ENCODE measurements at places on chromosomes 6 and 20.
A peak's percentile ranks its signal among the peaks of the same experiment; 100 is the strongest.

DNA sequence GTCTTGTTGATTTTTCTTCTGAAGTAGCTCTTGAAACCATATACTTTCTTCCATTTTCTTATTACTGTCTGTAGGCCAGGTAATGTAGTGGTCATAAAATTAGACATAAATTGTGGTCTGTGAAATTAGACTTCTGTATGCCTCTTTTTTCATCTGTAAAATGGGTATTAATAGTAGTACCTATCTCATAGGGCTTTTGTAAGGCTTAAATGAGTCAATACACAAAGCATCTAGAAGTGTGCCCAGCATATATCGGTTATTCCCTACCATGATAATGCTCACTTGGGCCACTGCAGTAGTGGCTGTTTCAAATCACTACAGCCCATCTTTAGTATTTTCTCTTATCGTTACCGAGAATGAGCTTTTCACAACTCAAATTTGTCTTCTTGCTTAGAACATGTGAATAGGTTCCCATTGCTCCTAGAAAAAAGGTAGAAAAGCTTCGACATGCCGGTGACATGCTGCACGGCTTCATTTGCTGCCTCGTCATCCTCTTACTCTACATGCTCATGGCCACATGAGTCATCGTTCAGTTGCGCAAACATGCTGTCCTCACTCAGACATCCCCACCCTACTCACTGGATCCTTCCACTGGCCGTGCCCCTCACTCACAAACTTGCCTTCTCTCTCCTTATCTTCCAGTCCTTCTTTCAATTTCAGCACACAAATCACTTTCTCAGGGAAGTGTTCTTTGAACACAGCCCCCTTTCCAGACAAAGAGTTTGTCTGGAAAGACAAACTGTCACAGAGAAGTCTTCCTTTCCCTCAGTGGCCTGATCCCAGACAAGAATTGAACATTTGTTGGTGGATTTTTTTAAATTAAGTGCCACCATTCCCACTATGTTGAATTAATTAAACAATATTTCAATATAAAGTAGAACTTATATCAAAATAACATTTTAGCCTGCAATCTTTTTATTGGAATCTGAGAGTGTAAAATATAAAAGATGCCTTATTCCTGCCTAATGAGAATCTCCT lies 32.2 kb upstream of the ERVFRD-1 start:
- DNase-seq = peak; percentile 81

DNA sequence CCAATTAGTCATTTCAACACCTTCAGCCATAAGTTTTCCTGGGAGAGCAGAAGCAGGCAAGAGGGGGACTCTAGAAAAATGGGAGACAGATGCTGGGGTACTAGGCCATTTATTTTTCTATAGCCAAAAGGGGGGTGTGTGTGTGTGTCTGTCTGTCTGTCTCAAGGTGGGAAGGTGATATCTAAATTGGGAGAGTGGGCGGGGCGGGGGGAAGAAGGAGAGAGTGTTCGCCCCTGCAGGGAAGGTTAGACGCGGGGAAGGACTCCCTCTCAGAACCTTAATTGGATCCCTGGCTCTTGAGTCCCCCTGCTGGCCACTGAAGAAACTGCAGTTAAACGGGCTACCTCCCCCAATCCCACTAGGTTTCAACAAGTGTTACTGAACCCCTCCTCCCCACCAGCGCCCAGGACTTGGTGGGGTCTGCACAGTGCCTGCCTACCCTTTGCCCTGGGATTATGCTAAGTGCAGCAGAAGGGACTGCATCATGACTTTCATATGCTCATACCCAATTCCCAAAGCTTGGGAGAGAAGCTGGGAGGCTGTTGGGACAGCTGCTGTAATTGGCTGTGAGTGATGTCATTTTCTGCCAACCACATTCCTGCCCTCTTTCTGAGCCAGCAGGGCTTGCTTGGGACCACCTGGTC lies 45.8 kb downstream of the FOXP4 start:
- DNase-seq = peak; percentile 82

- DNase-seq = peak; percentile 64
These were observed 29.1 kb upstream of the PKIG start for GRCh38 chr20:44552950-44553908.

GRCh38 chr6:81752084-81752920 lies at the start of gene TENT5A:
Gene TENT5A (minus strand): TSS chr6:81752681. CDS start chr6:81752141, 540 bp downstream.
- DNase-seq = peak; percentile 96

- DNase-seq = peak; percentile 17
These were observed 192.5 kb downstream of the COL9A1 start for GRCh38 chr6:70110126-70111022.

GRCh38 chr20:44836601-44837120 lies 26.3 kb upstream of the RIMS4 start:
- DNase-seq = no peak

DNA sequence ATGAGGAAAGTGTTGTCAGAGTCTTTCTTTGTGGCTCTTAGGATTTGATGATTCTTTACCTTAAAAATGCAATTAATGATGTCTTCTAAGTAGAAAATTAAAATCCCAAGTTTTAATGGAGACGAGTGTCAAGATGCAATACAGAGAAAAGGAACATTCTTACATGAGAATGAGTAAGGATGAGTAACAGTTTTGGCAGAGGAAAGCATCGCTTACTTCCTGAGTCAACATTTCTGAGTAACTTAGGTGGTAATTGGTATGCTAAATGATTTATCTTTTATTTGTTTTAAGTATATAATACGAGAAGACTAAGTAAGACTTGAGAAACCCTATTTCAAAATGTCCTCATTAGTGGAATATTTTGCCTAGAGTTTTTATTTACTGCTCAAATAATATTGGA lies 101.3 kb downstream of the RTN4IP1 start:
- peak; percentile 84 for DNase-seq

GRCh38 chr6:125987026-125987617 lies 782 bp downstream of the TRMT11 start:
- DNase-seq = no peak

DNA sequence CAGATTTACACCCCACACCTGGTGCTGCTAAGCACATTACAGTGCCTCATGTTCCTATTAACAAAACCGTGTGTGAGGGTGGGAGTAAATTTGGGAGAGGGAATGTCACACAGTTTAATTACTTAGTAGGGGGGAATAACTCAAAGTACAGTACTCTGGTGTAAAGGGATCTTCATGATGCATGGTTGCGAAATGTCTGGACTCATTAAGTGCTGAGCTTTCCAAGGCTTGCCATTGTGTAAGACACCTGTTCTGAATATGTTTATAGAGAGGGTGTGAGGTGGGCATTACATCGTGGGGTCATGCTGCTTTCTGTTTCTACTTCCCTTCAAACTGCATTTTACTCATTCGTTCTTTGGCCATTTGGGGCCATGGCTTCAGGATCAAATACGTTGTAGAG lies 181.2 kb downstream of the ADGRG6 start:
- DNase-seq = no peak

DNA sequence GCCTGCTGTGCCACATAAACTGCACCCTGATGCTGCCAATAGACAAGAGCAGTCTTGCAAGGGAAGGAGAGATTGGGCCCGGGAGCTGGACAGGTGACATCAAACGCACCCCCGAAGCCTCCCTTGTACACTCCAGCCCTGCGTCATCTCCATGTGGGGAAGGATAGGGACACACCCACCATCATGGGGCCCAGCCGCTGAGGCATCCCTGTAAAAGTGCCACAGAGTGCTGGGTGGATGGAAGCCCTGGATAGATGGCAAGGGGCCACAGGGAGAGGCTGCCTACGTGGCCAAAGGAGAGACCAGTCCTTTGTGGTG lies 117.1 kb downstream of the SYNDIG1 start:
- DNase-seq = no peak

DNA sequence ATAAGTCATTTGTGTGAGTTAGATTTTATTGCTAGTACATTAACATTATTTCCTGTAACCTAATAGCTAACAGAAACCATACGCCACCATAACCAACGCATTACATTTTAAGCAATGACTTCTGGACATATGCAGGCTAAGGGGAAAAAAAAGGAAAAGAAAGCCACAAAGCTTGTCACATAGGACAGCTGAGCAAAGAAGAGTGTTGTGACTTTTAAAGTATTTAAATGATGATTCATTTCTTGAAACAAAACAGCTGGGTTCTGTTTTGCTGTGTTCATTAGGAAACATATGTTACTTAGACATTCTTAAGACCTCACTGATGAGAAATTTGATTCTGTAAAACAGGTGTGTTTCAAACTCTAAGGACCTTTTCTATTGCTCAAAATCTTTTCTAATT lies 171.4 kb downstream of the COL9A1 start:
- DNase-seq = no peak

DNA sequence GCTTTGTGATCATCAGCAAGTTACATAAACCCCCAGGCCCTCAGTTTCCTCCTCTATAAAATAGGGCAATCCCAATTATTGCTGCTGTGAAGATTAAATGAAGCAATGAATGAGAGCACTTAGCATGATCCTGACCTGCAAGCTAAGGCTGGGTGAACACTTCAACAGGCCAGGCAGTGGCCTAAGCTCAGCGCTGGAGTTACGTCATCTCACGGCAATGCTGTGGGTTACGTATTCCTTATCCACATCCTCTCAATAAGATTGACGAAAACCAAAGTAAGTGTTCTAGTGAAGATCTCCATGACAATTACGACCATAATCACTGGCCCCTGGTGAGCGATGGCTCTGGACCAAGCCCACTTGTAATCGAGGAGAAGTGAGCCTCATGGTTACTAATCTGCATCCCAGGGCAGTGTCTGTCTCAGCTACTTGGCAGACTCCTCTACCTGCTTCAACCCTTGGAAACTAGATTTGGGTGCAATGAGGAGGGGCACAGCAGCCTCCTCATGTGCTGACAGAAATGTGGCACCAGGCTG lies 274.1 kb upstream of the ARID1B start:
- no peak for DNase-seq

DNA sequence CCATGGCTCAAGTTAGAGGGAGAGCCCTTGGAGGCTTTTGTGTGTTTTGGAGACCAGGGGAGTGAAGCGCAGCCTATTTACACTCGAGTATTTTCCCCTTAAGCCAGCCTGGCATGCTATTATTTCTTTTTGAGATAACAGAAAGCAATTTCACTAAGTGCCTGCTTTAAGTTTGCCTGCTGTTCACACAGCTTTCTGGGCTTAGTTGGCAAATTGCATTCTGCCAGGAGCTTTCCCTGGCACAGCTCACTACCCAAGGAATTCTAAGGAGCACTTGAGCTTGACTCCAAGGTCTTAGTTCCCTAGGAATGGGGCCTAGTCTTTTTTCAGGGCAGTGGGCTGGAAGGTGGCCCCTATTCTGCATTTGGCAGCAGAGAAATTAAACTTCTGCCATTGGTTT lies 19.0 kb upstream of the ASXL1 start:
- DNase-seq = peak; percentile 31

GRCh38 chr20:62357187-62357667 lies 9.9 kb downstream of the LAMA5 start:
- DNase-seq = peak; percentile 91

- DNase-seq = no peak
These were observed 8.9 kb downstream of the DSP start for GRCh38 chr6:7550433-7550801.

- no peak for DNase-seq
These were observed 491 bp downstream of the GPSM3 start for GRCh38 chr6:32191696-32192607.

GRCh38 chr6:137095651-137096238 lies 51.0 kb upstream of the IL20RA start:
- DNase-seq = no peak

GRCh38 chr6:104537872-104538271 lies 321.8 kb downstream of the HACE1 start:
- no peak for DNase-seq

GRCh38 chr20:24488064-24488799 lies 18.8 kb downstream of the SYNDIG1 start:
- no peak for DNase-seq

DNA sequence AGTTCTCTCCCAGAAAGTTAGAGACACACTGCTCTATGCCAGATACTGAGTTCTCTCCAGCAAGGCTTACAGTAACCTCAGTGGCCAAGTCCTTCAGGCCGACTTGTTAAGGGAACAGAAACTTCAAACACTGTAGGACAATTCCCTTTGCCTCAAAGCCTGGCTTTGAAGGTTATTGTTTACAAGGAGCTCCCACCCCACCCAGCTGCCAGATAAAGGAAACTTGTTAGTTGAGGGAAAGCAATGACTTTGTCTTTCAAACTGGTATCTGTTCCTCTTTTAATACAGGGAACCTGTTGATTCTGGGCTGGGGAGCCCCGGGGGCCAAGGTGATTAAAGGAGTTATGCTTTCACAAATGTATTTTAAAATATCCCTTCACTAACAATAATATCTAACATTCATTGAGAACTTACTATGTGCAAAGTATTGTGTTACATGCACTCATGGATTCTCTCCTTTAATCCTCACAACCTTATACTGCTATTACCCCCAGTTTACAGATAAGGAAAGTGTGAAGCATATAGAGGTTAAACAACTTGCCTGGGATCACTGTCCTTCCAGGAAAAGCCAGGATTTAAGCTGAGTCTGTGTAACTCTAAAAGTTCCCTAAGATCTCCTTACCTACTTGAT lies 27.6 kb upstream of the CDKN1A start:
- DNase-seq = no peak

DNA sequence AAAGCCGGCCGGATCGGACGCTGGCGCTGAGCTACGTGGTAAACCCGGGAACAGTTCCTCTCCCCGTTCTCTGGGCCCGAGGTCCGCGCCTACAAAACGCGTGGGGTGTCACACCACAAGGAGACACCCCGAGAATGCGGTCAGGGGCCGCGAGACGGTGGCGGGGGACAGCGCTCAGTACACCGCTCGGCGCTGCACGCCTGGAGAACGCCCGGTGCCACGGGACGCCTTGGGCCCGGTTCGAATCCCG lies 670 bp downstream of the NCOA5 start:
- no peak for DNase-seq

DNA sequence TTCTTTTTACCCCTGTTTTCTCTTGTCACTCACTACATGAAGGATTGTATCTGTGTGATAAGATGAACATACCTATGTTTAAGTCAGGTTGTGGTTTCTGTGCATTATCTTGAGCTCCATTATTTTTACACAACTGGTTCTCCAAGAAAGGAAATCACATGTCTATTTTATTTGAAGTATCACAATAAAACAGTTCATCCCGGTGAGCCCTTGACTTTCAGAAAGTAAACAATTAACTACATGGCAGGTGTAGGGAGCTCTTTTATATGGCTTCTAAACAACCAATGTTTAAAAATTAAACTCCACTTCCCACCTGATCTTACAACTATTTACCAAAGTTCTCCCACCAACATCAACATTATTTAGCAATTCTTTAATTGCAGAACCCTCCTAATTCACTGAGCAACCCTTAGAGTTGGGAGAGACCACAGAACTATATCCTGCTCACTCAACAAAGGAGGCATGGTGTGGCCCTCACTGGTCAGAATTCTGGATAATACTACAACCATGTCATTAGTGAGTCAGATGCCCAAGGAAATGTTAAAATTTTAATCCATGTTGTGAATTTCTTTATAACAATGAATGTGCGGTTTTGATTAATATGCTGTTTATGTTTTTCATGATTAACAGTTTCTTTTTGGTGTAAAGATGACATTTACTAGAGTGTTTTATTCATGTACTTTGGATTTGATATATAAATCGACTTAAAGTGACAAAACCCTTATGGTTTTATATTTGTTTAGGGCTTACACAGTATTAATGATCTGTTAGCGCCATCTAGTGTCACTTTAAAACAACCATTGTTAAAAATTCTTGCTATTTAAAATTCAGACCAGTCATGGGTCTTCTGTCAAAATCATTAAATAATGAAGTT lies 50.0 kb upstream of the SCGN start:
- peak; percentile 64 for DNase-seq
